ENCODE measurements at places on chromosomes 5 and 9.

DNA sequence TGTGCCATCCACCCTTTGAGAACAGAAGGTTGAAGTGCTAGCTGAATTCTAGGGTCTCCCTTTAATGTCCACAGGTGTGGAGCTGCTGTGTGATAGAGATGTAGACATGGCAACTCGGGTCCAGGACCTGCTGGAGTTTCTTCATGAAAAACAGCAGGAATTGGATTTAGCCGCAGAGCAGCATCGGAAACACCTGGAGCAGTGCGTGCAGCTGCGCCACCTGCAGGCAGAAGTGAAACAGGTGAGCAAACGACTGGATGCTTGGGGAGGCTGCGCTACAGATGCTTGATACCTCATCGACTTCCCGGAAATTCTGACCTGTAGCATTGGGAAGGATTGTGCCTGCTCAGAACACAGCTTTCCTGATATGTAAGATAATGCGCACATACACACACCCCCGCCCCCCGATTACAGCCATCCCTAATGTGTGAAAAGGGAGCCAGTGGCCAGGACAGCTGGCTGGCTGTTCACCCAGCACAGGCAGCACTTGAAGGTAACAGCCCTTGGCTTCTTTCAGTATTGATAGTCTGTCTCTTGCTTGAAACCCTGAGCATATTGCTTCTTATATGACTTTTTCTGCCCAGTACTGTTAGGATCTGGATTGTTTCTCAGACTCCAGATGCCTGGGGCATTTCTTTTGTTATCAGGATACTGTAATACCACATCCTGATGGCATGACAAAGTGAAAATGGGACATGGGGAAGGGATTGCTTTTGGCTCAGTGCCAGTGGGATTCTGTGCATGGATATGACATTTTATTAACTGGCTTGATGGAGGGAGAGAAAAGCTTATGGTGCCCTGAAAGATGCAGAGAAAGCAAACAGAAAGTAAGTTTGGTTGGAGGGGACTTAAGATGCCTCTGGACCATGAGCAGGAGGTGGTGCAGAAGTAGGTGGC lies 216.8 kb upstream of the OTULINL start:
- DNase-seq, result no peak

DNA sequence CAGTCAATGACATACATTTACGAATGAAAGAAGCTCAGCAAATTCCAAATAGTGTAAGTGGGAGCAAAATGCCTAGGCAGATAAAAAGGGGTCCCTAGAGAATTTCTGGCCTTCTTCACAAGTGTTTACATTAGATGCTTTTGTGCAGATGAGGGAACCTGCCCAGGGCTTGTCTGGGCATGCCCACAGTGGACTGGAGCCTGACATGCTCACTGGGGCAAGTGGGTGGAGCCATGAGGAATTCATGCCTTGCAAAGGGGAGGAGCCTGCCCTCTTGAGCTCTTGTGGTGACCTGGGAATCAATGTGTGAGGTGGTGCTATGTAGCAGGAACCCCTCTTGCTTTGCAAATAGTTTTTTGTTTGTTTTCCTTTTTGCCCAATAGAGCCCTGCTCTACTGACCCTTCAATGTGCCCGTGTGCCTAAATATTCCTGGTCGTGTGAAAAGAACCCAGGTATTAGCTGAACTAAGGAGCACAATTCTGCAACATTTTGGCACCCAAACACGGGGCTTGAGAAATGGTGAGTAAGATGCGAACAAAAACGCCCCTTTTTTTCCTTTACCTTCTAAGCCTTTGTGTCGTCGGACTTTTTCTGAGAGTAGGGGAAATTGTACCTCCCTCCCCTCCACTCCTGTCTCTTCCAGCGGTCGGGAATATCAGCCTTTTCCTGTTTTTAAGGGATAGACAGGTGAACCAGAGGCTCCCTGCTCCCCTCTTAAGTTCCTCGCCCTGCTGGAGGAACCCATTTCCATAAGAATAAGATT lies 433.8 kb upstream of the CDH9 start:
- peak; percentile 35 for DNase-seq

DNA sequence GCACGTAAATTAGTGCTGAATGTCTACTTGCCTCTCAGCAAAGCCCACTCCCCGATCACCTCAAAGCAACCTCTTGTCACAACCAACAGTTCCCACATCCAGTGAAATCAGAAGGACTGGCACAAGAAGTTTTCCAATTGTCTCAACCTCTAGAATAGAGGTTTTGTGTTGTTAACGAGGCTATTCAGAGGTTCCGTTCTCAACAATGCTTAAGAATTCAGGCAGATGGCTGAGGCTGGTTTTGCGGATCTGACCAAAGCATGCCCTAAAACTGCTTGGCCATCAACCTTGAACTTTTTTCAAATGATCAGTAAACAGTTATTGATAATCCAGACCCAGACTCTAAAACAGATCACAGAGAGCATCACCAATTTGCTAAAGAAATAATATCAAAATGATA lies 52.9 kb downstream of the MAPKAP1 start:
- DNase-seq, result no peak

DNA sequence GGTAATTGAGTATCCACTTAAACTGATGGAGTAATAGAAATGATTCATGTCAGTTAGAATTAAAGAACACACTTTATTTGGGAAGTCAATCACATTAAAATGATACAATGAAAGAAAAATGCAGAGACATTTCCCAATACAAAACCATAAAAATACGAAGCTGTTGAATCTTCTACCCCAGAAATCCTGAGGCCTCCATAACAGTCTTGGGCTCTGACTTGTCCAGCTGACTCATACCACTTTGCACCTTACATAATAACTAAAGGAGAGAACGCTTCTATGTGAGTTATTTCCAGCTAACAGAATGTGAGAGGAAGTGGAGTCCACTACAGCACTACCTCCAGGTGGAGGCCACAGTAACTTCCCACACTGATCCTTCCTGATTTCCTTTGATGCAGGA lies 305.0 kb downstream of the MRPS30 start:
- DNase-seq, result no peak
